ENCODE measurements at places on chromosomes 11 and 22.

- no peak for DNase-seq
Measured at GRCh38 chr11:57511741-57512430, 3.6 kb downstream of the SLC43A1 start.

- no peak for DNase-seq
Measured at GRCh38 chr11:47415091-47415854, 6.9 kb downstream of the SLC39A13 start.

DNA sequence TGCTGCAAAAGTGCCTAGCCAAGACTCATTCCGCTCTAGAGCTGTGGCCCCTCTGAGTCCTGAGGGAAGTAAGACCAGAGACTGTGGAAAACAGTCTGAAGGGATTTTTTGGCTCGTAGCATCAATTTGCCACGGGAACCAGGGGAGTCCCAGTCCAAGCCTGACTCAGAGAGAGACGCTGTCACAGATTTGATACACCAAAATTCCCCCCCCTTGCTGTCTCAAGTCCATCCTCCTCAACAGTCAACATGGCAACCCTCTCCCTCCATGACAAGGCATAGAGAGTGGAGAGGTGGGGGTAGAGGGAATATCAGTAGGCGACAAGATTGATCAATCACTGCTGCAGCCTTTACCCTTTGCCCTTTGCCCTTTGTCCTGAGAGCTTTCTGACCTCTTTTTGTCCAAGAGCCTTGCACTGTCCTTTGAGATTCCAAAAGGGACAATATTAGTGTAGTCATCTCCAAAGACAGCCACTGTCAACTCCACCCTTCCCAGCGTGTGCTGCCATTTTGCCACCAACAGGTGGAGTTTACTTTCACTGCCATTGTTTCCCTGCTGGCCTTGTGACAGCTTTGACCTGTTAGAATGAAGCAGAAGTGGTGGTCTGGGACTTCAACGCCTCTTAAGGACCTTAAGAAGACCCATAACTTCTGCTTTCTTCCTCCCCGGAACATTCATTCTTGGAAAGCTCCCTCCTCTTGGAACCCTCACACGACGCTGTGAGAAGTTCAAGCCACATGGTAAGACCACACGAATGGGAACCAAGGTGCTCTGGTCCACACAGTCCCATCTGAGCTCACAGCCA is 7.3 kb downstream of the SLC15A3 start:
- no peak for DNase-seq

- no peak for DNase-seq
Measured at GRCh38 chr11:10529279-10529678, 11.7 kb downstream of the RNF141 start.

GRCh38 chr11:130840679-130841078 is 75.6 kb downstream of the SNX19 start:
- DNase-seq = no peak

DNA sequence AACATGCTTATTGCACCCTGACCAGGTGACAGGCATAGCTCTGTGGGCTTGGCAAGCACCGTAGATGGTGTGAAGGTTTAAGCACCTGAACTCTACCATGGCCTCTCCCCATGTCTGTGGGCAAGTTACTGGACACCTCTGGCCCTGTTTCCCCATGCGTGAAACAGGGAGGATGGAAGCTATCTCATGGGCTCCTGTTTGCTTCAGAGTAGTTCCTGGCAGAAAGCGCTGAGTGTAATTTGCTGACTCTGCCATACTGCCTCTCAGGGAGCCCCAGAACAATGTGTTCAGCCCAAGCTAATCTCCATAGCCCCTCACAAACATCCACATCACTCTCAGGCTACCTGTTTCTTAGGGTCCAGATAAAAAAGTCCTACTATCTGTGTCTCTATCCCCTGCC is 2.4 kb downstream of the CBX6 start:
- no peak for DNase-seq

GRCh38 chr11:76653674-76654284 is 16.8 kb downstream of the LRRC32 start:
- peak; percentile 90 for DNase-seq

DNA sequence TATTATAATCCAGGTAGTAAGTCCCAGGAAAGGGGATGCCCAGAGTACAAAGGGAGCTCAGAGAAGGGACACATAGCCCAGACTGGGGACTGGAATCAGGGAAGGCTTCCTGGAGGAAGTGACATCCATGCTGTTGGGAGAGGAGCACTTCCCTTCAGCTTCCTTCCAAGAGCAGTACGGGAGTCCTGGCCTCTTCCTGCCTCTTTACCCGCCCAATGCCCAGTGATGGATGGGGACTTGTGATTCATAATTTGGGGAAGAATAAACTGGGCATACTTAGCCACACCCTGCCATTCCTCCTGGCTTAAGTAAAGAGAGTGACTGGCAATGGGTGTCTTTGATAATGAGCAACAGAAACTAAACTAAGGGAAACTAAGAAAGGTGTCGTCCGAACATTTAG is 11.5 kb downstream of the C11orf91 start:
- no peak for DNase-seq

DNA sequence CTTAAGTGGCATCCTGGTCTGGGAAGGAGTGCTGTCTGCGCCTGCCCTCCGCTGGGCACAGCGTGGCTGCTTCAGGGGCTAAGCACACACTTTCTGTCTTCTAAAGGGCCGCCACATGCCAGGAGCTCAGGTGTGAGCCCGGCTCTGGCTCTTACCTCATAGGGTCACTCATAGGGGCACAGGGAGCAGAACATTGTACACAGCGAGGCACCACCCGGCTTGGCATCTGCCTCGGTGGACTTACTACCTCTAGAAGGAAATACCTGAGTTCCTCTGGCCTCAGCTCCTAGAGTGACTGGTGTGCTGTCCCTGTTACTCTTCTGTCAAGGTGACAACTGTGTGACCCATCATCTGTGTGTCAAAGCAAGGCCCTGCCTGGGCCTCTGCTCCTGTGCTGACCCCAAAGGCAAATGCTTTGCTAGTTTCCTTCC is 13.4 kb downstream of the NEAT1 start:
- DNase-seq = peak; percentile 78

GRCh38 chr11:32231909-32232493 is 141.1 kb downstream of the RCN1 start:
- DNase-seq = no peak

- no peak for DNase-seq
Measured at GRCh38 chr22:18028817-18029527, 4.6 kb upstream of the MICAL3 start.

GRCh38 chr22:50283821-50284220 is 13.6 kb upstream of the MAPK11 start:
- DNase-seq = no peak

- DNase-seq = no peak
Measured at GRCh38 chr11:35463331-35463751, 44.0 kb upstream of the SLC1A2 start.

- no peak for DNase-seq
Measured at GRCh38 chr11:100855466-100856067, 168.5 kb downstream of the ARHGAP42 start.

DNA sequence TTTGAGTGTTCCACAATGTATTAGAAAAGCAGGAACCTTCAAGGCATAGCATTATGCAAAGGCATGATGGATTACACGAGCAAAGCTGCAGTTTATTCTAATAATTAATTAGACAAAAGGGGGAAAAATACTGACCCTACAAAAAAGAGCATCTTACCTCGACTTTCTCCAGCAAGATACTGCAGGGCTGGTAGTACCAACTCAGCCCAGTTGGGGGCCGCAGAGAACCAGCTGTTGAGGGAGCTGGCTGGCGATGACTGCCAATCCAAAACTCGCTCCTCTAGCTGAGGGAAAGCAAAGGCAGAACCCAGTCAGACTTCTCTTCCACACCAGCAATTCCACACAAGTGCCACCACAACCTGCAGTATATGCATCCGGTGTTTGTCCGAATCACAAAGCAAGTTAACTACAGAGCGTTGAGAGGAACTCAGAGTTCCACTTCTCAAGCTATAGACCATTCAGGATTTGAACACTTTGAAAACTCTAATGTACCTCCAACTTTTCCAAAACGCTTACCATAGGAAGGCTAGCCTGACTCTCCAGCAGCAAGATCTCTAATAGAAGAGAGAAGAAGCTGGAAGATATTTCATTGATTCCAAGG is 13.7 kb downstream of the NFRKB start:
- DNase-seq = no peak

GRCh38 chr11:44994753-44995152 is 44.1 kb upstream of the TP53I11 start:
- no peak for DNase-seq

DNA sequence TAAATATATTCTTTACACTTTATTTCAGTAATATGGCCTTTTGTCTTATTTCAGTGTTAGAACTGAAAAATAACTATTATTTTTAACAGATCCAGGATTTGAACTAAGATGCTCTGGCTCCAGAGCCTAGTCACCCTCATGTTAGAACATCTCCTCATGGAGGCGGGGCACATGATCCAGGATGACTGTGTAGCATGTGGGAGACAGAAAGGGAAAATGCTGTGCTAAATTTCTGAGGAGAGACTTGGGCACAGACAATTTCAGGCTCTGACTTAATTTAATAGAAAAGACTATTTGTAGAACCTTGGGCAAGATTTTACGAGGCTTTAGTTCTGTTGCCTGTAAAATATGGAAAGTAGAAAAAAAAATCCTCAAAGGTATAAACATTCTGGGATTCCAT is 24.1 kb downstream of the CTSC start:
- no peak for DNase-seq

GRCh38 chr22:46143491-46144147 is 6.7 kb upstream of the PPARA start:
- DNase-seq = no peak

DNA sequence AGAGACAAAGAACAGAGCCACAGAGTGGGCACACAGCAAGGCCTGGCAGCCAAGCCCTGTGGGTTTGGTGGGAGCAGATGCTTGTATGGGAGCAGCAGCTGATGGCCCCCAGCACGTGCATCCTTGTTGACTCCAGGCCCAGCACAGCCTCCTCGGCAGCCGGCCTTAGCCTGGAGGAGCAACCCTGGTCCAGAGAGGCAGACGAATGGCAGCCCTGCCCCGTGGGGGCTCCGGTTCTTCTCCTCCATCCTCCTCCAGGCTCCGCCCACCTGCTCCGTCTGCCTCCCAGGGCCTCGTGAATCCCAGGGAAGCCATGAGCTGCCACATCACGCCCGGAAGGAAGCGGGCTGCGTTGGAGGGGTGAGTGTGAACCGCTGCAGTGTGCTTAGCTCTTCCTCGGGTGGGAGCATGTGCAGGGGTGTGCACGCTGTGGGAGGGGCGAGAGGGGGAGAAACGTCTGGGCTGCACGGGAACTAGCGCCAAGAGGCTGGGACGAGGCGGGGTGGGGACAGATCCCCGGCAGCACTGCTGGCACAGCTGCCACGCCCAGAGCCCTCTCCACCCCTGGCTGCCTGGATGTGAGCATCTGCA is 36.3 kb upstream of the JAM3 start:
- DNase-seq = no peak

DNA sequence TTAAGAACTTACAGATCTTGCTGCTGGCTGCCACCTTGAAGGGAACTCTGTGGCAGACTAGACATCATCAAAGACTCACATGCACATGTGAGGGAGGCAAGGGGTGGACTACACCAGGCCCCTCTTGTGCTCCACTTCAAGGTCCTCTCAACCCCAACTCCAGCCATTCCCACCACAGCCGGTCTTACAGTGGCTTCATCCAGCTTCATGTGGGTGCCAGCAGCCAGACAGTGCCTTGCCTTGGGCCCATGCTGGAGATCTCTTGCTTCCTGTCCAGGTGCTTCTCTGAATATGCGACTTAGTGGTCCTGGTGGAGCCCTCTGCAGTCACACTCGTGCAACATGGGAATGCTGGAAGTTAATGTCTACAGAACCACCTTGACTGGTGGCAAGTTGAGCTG is 44.6 kb upstream of the WNT7B start:
- DNase-seq = no peak

DNA sequence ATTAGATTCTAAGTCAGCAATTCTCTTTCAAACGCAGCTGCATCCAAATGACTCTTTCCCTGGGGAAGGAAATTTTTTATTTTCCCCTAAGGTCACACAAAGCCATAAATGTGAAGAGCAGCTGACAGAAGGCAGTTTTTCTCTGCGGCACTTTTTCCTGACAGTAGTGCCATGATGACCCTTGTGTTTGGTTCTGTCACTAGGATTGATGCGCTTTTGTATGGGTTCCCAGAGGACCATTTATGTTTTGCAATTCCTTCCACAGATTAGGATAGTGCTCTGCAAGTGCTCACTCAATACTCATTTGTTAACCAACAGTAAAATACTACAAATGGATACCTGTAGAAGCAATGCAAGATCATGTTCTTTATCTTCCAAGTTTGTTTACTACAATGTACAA is 359.6 kb upstream of the CTSC start:
- no peak for DNase-seq

DNA sequence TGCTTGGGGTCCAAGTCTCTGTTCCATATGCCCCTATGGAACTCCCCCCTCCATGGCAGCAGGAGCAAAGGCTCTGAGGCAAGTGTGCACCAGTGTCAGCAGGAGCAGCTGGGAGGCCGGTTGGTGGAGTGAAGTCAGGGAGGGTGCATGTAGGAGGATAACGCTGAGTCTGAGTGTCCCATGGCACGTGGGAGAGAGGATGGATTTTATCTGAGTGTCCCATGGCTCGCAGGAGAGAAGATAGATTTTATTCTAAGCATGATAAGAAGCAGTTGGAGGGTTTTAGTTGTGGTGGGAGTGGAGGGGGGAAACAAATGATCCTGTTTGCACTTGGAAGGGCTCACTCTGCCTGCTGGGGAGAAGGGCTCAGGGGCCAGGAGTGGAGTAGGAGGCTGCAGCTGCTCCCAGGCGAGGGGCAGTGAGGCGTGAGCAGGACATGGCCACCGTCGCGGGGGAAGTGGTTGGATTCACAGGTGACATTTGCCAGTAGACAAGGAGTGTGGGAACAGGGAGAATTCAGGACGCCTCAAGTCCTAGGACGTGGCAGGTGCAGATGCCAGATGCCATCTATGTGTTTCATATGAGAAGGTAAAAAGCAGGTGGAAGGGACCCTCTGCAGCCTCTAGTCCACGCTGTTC is 33.6 kb upstream of the PARVG start:
- DNase-seq = no peak

DNA sequence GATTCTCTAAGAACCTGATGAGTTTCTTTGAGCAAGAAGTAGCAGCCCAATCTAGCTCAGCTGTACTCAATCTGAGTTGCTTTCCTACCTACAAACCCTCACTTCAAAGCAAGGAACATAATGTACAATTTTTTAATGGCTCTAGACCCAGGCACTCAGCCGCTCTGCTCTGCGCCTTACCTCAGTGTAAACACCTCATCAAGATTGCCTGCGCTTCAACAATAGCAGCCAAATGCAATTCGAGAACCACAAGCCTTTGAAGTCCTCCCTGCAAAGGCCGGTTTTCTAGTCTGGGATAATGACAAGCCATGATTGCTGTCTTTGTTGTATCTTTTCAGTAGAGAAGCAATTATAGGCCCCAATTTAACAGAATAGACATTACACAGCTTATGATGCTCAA is 38.0 kb downstream of the JHY start:
- no peak for DNase-seq

- DNase-seq = no peak
Measured at GRCh38 chr11:95443386-95443785, 212.4 kb upstream of the SESN3 start.
